ENCODE measurements at places on chromosomes 13 and 19. TPM values are rescaled to one million over a fixed set of nuclear protein-coding genes. Genes with fewer than 3 reads are reported as not detected.
A peak's percentile ranks its signal among the peaks of the same experiment; 100 is the strongest.

DNA sequence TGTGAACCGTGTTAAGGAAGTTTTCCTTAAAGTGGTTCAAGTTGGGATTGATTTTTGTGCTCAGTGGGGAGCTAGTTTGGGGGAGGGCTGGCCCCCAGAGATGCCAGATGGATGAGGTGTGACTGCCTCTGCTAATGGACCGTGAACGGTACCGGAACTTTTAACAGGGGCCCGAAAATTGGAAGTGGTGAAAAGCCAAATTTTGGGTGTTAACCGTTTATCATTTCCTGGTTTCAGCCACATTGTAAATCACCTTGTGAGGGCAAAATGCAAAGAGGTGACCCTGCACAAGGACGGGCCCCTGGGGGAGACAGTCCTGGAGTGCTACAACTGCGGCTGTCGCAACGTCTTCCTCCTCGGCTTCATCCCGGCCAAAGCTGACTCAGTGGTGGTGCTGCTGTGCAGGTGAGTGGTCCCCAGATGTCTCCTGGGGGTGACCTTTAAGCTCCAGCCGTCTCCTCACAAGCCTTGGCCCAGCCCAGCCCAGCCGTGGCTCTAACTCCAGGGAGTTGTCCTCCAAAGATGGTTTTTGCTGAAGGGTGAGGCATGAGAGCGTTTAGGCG lies 18.2 kb downstream of the UPF1 start:
- no peak for DNase-seq

- no peak for DNase-seq
These were observed 56.6 kb downstream of the ZNF557 start for GRCh38 chr19:7126132-7126531.

DNA sequence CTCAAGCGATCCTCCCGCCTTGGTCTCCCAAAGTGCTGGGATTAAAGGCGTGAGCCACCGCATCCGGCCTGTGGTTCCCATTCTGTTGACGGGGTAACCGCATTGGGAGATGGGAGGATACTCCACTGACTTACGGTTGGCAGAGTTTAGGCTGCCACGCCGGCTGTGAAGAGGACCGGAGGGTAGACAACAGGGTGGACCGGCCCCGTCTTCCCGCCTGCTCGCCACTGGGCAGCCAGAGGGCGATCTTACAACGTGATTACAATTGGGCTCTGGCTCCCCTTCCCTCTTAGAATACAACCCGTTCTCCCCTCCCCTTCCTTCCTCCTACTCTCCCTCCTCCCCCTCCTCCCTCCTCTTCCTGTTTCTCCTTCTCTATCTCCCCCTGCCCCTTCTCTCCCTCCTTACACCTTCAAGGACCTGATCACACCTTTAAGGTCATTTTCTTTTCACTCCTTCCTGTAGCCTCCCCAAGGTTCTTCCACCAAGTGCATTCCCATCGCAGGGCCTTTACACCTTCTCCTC lies 957 bp upstream of the CCDC194 start:
- peak; percentile 81 for DNase-seq

DNA sequence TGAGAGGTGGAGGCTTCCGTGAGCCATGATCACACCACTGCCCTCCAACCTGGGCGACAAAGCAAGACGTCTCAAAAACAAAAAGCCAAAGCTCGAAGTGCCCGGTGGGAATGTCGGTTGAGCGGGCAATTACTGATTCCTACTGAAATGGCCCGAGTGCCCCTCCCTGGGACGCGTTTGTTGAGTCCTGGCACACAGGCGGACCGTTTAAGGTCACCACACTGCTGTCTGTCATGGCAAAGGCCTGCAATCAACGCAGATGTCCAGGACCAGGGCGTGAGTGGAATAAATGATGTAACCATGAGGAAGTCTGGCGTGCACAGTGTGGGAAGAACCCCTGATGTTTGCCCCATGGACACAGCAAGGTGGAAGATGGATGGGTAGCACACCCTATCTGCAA lies 19.2 kb upstream of the C2CD4C start:
- no peak for DNase-seq

- no peak for DNase-seq
These were observed at the start of gene KCNN4 for GRCh38 chr19:43780706-43781525. Gene KCNN4, minus strand, starts transcription at chr19:43780973. Its CDS starts 112 bp downstream, at chr19:43780861.

- no peak for DNase-seq
These were observed 186.1 kb downstream of the PCCA start for GRCh38 chr13:100274942-100275506.

- DNase-seq, result no peak
These were observed 24.0 kb downstream of the ZNF564 start for GRCh38 chr19:12527034-12527836.

DNA sequence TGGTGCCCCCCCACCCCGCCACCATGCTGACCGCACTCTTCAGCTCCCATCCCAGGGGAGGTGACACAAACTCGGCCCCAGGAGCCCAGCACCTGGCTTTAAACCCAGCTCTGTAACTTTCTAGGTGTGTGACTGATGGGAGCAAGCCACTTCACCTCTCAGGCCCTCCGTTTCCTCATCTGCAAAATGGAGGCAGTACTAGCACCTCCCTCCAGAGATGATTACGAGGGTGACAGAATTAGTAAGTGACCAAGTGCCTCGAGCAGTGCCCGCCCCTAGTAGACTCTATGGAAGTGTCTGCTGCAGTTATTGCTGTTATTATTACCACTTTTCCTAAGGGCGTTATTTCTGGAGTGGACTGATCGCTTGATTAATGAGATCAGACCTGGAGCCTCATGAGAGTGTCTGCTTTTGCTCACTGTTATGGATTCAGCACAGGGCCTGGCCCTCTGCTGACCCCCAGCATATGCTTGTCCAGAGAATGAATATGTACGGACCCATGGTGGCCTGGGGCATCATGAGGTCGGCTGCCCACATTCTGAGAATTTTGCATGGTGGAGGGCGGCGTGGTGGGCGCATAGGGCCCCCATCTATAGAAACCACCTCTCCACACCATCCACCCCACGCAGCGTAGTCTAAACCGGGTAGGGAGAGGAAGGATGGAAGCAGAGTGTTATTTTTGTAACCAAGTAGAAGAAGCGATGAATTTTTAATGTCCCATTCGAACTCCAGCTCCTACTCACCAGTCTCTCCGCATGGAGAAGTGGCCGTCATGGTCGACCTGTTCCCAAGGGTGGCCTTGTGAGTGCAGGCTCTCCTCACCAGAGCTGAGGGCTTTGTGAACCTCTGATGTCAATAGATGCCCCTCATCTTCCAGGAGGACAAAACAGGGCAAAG lies 48.2 kb downstream of the CAPN12 start:
- no peak for DNase-seq

NDUFA7 gene
- 85.1 TPM for total RNA-seq

- no peak for DNase-seq
These were observed 252.9 kb upstream of the SLITRK6 start for GRCh38 chr13:86052141-86052540.

DNA sequence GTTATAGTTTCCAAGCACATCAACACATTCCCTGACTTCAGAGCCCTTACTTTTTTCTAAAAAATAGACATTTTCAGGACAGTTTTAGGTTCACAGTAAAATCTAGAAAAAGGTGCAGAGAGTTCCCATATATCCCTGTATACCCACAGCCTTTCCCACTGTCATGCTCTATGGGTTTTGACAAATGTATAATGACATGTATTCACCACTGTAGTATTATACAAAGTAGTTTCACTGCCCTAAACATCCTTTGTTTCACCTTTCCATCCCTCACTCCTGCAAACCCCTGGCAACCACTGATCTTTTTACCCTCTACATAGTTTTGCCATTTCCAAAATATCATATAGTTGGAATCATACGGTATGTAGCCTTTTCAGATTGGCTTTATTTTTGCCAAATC lies 15.6 kb downstream of the NAA16 start:
- DNase-seq, result no peak

GRCh38 chr13:89686171-89686570 lies 1661.3 kb upstream of the MIR17HG start:
- DNase-seq, result no peak

Measured in Karpas-422 (cell line).